ENCODE measurements at places on chromosomes 2 and 18.

DNA sequence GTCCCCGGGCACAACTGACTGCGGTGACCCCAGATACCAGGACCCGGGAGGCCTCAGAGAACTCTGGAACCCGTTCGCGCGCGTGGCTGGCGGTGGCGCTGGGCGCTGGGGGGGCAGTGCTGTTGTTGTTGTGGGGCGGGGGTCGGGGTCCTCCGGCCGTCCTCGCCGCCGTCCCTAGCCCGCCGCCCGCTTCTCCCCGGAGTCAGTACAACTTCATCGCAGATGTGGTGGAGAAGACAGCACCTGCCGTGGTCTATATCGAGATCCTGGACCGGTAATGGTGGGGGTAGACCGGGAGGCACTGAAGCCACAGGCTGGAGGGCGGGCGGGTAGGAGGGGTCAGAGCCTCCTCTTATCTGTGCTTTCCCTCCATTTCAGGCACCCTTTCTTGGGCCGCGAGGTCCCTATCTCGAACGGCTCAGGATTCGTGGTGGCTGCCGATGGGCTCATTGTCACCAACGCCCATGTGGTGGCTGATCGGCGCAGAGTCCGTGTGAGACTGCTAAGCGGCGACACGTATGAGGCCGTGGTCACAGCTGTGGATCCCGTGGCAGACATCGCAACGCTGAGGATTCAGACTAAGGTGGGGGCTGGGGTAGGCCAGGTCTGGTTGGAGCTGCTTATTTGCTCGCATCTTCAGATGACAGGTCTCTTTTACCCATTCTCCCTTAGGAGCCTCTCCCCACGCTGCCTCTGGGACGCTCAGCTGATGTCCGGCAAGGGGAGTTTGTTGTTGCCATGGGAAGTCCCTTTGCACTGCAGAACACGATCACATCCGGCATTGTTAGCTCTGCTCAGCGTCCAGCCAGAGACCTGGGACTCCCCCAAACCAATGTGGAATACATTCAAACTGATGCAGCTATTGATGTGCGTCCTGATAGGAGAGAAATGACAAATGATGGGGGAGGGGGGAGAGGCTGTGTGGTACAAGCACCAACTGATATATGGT, 780 bp downstream of the HTRA2 start:
- DNase-seq = peak; percentile 45

GRCh38 chr2:36831185-36831584, 134.7 kb downstream of the VIT start:
- no peak for DNase-seq

GRCh38 chr18:7417727-7418126, 149.4 kb upstream of the PTPRM start:
- no peak for DNase-seq

DNA sequence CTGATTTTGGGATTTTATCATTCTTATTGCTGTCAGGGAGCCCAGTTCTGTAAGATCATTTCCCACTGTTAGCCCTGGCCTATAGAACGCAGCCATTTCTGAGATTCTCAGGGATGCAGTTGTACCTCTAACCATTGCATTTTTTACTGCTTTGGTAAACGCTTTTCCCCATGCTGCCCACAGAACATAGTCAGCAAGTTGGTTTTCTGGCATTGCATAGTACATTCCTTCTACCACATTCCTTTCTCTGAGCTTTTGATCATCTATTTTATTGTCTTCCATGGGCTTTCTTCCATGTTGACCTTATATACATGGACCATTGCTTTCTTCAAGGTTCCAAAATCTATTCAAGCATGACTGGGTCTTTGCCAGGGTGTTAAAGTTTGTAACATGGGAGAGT, 86.8 kb upstream of the ST6GAL2 start:
- DNase-seq = no peak

GRCh38 chr2:69156624-69157023, 143.6 kb downstream of the ANTXR1 start:
- no peak for DNase-seq

DNA sequence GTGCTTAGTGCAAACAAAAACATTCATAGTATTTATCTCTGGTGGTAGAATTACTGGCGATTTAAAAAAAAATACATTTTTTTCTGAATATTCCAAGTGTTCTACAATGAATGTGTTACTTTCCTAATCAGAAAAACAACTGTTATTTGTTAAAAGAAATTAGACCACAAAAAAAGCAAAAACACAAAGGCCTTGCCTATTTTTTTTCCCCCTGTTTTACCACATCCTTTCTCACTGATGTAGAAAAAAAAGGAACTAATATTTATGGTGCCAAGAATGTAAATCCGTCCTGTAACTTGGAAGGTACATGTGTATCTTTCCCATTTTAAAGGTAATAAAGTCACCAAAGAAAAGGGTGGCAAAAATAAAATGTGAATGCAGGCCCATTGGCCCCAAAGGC, 28.4 kb upstream of the MGAT4A start:
- peak; percentile 66 for DNase-seq

GRCh38 chr18:36099311-36099710, 29.8 kb downstream of the SLC39A6 start:
- DNase-seq = no peak

DNA sequence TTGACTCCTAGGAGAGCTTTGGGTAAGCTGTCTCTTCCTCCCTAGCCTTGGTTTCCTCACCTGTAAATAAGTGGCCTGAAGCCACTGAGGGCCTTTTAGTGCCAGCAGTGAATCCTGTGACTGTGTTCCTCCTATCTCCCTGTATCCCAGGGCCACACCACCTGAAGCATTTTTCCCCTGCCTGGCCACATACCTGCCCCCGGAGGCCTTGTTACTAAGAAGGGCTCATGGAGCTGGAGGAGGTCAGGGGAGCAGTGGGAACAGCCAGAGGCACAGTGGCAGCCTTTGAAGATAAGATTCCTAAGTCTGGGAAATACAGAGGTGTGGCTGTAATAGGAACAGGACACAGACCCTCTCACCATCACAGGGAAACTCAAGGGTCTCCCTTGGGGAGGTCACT, 162.4 kb downstream of the SMAD7 start:
- no peak for DNase-seq

DNA sequence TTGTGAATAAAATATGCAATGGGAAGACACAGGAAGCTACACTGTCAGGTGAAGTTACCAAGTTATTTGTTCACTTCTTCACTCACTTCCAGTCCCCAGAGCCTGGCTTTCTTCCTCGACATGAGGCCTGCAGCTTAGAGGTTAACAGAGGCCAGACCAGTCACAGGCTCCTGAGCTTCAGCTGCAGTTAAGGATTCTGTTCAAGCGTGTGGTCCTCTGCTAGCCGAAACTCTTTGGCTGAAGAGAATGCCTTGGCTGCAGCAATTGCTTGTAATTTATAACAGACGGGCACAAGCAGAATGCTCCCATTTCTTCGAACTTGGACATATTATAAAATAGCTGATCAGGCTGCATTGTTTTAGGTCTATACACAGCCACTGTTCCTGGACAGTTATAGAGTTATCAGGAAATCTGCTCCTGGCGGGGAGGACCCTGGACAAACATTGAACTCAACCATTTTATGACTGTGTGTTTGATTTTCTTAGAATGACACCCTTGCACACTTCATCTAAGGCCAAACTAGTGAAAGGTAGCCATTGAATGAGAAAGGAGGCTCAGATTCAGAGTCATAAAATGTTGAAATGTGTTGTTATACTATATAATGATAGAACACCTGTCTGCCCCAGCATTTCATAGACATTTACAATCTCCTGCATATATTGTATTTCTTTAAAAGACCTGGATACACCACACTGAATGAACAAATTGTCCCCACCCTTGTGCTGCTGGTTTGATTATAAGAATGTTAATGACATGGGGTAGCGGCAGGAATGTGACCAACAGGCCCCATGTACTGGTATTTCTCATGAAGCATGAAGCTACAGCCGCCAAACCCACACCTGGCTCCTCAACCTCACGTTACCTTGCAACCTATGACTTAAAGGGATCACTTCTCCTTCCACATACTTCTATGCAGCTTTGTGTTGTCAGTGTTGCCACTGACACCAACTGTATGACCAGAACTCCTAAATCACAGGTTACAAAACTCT, 153.6 kb downstream of the TDRD15 start:
- DNase-seq = no peak

DNA sequence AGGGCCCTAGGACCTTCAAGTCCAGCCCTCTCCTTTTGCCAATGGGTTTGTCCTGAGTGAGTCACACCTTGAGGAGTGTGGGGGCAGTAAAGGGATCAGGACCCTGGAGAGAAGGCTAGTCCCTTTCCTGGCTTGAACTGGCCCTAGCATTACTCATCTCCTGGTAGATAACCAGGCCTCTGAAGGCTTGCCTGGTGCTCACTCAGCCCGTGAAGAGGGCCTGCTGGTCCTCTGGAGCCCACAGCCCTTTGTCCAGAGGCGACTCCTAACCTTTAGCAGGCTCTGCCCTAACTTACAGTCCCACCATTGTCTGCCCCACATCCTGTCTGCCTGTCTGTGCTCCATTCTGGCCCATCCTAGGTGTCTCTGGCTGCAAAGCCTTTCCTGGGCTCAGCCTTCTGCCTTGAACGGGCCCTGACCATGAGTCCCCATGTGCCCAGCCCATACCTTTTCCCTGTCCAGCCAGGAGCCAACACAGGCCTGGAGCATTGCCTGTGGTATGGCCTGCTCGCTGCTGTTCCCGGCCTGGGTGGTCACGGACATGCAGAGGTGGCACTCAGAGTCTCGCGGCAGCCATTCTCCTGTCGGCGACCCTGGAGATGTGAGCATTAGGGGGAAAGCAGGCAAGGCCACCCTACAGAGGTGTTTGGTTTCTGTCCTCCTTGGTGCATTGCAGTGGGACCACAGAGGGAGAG, 5.0 kb downstream of the SFTPB start:
- no peak for DNase-seq

GRCh38 chr2:23073671-23074070, 311.3 kb upstream of the KLHL29 start:
- DNase-seq = no peak

DNA sequence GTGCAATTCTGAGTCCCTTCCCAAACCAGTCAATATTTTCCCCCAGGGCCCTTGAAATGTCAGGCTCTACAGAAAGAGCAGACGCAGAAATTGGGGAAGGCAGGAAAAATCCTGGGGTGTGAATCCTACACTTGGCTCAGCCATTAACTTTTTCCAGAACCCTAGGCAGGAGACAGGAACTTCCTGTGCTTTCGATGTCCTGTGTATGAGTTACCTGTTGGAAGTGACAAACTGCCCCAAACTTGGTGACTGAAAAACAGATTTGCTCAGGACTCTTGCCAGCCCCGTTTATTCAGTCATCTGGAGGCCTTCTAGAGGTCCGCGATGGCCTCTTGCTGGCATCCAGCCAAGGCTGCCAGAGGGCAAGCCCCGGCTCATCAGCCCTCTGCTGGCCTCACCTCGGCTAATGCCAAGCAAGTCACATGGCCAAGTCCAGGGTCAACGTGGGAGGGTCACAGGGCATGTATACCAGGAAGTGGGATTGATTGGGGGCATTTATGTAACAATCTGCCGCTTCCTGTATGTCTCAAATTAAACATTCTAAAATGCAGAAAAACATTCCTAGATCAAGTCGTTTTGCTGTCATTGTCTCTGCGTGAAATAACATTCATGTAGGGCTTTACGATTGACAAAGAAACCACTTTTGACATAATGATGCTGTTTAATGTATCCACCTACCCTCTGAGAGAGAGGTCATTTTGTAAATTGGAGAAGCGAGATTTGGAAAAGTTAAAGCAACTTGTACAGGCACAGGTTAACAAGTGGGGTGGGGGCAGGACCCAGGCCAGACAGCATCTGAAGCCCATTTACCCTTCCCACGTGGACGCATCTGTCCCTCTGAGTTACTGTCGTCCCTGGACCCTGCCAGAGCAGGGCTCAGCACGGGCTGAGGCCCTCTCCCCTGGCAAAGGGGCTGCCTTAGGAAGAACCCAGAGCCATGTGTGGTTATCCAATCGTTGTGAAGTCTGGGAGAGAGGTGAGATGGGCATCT, 179.4 kb downstream of the INHBB start:
- DNase-seq = no peak

GRCh38 chr2:230927711-230928341, 2.8 kb upstream of the GPR55 start:
- DNase-seq = no peak

DNA sequence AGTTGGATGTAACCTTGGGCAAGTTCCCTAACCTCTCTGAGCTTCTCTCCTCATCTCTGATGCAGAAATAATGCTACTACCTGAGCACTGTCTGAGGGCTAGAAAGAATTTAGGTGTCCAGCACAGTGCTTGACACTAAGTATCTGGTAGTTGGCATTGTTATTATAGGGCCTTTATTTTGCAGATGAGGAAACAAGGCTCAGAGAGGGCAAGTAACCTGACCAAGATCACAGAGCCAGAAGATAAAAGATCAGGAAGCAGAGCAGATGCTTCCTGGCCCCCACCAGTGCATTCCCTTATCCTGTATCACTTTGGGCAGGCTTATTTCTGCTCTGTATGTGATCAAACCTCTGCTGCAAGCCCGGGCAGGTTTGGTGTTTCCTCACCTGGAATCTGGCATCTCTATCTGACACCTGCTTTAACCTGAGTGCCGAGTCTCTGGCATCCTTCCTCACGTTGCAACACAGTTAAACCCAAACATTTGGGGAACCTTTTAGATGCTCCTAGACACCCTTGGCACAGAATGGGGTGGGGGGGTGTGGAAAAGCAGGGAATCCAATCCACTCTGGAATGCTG, 69.9 kb downstream of the PLB1 start:
- no peak for DNase-seq

DNA sequence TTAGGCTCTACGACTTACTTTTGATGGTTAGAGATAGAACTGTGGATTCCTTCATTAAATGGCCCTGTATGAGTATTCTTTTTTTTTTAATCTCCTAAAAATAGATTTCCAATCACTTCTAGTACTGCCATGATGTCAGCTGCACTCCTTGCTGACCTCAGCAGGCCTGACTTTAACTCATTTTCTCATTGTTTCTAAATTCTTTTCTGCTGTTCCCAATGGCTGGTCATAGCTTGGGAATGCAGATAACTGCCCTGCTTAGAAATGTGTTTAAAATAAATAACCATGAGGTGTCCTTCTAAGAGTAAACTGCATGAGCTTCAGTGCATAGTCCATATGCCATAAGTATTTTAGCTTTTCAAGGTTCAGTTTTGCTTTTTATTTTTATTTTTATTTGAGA, 15.7 kb downstream of the CCDC85A start:
- no peak for DNase-seq

DNA sequence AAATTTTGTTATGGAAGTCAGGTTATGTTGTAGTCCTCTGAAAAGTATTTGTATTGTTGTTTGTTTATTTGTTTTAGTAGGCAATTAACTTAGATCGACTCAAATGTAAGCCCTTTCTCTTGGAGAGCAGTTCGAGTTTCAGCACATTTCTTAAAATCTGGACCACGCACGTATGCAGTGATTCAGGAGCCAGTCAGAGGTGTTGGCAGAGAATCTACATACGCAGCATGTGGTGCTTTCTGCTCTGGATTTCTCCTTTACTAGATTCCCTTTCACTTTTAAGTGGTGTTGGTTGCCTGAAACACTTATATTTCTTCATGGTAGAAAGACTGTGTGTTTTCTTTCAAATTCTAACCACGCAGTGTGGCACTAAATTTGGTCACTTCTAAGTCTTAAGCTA, 773.9 kb upstream of the LRATD1 start:
- DNase-seq = no peak

GRCh38 chr2:81266106-81266505, 961.6 kb upstream of the LRRTM1 start:
- no peak for DNase-seq

- no peak for DNase-seq
Observed at GRCh38 chr2:69547984-69548715, 95.4 kb downstream of the AAK1 start.
